Activated naive CD4-positive, alpha-beta T cell treated with anti-CD3 and anti-CD28 coated beads, Interleukin-2, amount 10 ng/mL, durations not matched to agents 7 days and 5 days (primary cell): ENCODE measurements at places on chromosomes 1 and 21.
A peak's percentile ranks its signal among the peaks of the same experiment; 100 is the strongest.

DNA sequence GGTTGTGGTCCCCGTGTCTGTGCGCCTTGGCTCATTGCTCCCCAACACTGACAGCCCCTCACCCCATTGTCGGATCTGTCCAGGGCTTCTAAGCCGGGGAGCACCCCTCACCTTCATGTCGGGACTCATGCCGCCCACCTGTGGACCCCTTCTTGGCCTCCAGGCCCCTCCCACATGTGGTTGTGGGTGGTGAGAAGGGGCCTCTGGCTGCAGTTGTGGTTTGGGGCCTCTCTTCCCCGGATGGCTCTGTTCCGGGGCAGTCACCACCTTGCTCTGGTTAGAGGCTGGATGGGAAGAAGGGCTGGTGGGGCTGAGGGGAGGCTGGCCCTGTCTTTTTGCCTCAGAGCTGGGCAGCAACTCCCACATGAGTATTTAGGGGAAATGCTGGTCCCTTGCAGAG lies 158.6 kb upstream of the C1orf174 start:
- DNase-seq = no peak

GRCh38 chr1:227356620-227357146 lies 38.4 kb upstream of the CDC42BPA start:
- no peak for DNase-seq

DNA sequence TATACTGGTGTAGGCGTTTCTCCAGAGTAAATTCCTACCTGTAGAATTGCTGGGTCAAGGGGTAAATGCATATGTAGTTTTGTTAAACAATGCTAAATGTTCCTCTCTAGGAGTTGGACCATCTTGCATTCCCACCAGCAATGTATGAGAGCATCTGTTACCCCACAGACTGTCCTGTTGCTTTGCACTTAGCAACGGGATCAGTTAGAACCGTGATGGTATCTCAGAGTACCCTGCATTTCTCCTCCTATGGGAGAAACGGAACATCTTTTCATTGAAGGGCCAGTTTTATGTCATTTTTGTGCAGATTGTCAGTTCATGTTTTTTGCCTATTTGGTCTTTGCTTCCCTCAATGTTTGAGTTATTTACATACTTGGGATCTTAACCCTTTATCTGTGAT lies 18.0 kb upstream of the RIPPLY3 start:
- no peak for DNase-seq

DNA sequence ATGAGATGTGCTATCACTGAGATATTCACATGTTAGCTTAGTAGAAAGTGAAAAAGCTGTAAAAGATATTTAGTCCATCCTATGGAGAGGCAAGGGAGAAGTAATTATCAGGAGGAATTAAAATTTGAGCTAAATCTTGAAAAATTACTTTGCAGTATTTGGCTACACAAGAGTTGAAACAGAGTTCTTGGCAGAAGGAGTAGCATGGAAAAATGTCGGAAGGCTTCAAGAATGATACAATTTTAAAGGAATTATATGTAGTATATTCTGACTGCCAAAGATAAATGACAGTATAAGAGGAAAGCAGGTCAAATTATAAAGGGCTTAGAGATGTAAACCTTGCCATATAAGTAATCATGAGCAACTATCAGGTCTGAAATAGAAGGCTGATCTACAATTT lies 518.9 kb downstream of the BRINP3 start:
- no peak for DNase-seq

- no peak for DNase-seq
Observed at GRCh38 chr1:178688244-178688643, 36.8 kb upstream of the RALGPS2 start.

- no peak for DNase-seq
Observed at GRCh38 chr1:112673592-112674439, 643 bp upstream of the MOV10 start.

- no peak for DNase-seq
Observed at GRCh38 chr1:226476648-226477319, 68.9 kb upstream of the PARP1 start.

DNA sequence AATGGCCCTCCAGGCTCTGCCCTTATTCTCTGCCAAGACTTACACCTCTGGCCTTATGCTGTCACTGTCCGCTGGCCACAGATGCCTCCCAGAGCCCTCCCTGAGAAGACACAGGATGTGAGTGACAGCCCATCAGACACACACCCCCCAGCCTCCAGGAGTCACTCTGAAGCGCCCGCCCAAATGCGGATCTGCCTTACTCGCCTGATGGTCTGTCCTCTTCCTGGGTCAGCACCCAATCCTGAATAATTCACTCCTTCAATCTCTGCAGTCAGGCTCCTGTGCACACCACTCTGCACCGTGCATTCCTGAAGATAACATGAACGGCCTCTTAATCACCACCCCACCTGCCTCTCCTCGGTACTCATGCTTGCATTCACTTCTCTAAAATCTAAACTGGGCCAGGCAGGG lies 14.7 kb downstream of the CLSTN1 start:
- DNase-seq = no peak

DNA sequence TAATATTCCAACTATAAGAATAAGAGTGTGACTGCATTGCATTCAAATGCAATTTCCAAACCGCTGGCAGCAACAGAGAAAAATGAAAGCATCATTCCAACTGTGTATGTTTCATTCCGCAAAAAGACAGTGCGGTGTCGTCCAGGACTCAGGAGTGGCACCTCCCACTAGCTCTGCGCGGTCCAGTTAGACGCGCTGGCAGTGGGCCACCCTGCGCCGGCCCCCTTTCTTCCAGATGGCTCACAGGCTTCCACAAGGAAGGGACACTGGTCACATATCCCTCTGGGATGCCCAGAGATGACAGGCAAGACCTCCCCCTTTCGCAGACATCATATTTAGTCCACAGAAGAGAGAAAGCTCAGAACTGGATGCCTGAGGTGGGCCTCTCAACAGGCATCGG lies 11.9 kb downstream of the WRAP73 start:
- no peak for DNase-seq

- DNase-seq = peak; percentile 23
Observed at GRCh38 chr1:65209005-65209885, 61.2 kb downstream of the AK4 start.

- no peak for DNase-seq
Observed at GRCh38 chr1:45297666-45298356, 28.9 kb upstream of the HPDL start.

DNA sequence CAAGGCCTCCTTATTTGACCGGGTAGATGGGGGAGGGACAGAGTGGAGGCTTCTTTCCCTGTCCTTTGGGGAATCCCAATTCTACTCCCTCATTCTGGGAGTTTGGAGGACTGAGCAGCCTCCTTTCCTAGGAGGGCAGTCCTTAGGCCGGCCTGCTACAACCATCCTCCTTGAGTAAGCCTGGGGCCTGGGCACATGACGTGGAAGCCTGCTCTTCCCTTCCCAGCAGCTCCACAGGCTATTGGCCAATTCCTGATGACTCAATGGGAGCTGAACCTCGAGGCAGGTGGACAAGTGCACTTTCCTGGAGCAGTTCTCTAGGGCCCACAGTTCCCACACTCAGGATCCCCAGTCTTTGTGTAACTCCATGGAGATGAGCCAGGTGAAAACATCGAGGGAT lies 3.1 kb downstream of the KCNA10 start:
- DNase-seq = no peak

- DNase-seq = no peak
Observed at GRCh38 chr1:56322211-56322610, 257.2 kb downstream of the PLPP3 start.

- DNase-seq = no peak
Observed at GRCh38 chr1:162349635-162350330, 26.9 kb downstream of the SPATA46 start.

GRCh38 chr1:228346731-228347130 lies 59.9 kb downstream of the TRIM11 start:
- peak; percentile 16 for DNase-seq

DNA sequence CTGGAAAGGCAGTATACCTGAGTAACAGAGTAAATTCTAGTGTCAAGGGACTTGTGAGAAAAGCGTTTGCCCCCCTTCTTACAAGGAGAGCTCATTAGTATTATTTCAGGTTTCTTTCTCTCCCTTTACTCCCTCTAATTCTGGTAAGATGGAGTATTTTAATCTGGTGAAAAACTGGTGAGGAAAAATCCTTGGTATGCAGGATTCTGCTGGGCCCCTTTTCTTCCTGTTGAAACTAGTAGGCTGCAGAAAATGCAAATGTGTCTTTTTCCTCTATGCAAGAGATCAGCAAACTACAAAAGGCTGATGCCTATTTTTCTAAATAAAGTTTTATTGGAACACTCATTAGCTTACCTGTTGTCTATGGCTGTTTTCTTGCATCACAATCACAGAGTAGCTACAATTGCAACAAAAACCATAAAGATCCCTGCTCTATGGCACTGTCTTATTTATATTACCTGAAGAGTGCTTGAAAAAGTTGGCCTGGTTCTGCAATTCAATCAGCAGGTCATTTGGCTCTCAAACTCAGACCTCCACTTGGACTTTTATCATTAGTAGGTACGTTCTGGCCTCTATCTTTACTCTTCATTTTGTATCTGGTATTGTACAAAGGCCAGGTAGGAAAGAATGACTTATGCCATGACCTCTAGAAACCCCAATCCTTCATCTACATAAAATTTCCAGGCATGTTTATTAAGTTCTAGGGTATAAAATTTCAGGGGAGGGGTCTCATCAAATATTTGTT lies 109.6 kb downstream of the AKT3 start:
- DNase-seq = no peak

DNA sequence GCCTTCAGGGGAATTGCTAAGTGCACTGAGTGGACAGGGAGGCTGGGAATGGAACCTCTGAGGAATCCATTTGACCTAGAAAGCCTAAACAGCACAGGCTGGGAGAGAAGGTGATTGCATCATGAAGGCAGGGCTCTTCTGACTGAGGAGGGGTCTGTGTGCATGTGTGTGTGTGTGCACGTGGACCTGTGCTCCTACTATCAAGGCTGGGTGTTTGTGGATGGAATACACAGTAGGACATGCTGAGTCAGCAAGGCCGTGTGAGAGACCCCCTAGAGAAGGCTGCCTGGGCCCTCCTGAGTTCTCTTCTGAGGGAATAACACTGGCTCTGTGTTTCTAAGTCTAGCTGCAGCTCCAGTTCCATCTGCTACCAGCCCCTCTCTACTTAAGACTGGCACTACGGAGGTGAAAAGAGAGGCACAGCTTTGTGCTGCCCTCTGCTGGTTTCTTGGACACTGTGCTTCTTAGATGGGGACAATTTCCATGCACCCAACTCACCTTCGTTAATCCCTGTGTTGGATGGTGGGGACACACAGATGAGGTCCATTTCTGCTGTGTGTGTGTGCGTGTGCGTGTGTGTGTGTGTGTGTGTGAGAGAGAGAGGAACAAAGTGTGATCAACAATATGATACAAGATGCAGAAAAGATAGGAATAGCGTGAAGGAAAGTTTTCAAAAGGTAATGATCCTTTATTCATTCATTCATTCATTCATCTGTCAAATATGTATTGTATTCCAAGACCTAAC lies 6.2 kb upstream of the EFCAB14 start:
- DNase-seq = peak; percentile 81

DNA sequence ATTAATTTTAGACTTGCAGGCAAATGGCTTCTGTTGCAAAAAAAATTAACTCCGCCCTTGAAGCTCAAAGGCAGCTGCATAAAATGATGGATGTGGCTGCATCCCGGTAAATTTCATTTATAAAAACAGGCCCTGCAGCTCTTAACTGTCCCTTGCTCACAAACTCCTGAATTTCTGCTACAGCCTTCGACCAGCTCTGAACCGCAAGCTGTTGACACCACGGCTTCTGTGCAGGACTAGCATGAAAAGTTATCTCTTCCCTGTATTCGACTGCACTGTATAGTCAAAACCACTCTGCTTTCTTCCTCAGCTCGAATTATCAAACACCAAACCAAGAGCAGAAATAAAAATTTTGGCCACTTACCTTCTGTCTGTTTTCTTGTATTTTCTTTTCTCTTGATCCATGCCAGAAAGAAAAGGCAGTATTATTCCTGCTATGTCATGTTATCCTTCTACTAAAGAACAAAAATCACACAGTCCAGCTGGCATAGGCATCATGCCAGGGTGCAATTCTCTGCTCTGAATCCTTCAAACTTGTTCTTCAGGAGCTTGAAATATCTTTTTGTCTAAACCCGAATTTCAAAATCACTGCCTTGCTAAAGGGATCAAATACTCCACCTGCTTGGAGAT lies 195.5 kb upstream of the NCAM2 start:
- no peak for DNase-seq

DNA sequence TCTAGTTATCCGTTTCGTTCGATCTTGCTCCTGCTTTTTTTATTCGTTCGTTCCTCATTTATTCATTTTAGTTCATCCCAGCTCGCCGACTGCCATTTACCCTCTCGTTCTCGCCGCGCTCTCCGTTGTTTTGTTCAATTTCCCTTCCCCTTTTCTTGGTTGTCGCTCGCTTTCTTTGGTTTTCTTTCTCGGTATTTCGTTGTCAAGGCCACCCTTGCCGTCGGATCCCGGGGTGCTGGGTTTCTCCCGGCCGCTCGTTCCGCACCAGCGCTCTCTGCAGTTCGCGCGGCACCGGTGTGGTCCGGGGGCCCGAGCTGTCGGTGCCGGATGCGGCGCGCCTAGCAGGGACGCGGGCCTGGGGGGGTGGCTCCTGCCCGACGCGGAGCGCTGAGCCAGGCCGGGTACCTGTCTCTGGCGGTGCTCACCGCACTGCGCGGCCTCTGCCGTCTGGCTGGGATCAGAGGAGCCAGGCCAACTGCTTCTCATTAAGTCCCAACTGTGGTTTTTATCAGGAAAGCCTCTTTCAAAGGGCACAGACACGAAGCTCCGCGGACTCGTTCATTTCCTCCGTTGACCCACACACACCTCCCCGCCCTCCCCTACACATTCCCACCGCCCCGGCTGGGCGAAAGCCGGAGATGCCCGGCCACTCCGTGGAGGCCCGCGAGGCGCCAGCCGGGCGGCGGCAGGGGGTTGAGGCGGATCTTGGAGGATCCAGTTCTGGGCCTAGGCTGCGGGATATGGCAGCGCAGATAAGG lies 1.6 kb downstream of the ALX3 start:
- DNase-seq = peak; percentile 38

DNA sequence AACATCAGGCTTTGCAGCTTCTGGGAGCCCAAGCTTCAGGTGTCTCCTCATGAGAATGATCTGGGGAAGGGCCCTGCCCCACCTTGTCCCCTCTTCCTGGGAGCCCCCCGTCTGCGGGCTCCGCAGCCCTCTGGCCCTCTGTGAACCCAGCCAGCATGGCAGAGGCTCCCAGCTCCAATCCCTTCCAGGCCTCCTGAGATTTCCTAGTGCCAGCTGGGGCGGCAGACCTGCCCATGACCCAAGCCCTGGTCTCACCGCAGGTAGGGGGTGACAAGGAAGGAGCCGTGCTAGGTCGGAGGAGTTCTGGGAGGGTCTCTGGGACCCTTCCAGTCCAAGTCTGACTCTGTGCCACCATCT lies 7.7 kb downstream of the PLEKHG5 start:
- DNase-seq = no peak
